ENCODE measurements at places on chromosomes 2 and 18. TPM values are rescaled to one million over a fixed set of nuclear protein-coding genes. Genes with fewer than 3 reads are reported as not detected.

Gene TANC1
- total RNA-seq = 7.5 TPM

Gene DNAH7
- total RNA-seq = 0.29 TPM

DNA sequence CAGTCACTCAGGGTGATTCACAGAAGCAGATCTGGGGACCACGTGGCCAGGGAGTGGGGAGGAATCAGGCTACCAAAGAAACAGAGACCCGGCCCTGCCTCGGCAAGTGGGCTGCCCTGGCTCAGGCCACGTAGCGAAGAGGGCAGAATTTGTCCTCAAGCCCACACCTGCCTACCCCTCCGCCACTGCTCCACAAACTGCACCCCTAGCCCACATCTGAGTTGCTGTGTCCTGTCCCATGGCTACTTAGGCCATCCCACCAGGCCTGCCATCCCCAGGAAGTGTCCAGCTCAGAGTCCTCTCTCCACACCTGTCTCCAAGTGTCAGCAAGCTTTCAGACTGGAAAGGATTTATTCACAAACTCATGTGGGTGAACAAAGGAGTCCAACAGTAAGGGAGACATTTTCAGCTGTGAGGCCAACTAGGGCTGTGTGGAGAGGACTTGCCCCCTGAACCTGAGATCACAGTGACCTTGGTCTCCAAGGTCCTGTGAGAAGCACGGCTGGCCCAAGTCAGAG lies 31.7 kb upstream of the ASPRV1 start:
- H3K4me3 ChIP-seq = no peak overlapping the region
- DNase-seq = no peak
- no peaks in the 10 kb centered on the region for H3K27me3 ChIP-seq
- no peaks in the 10 kb centered on the region for H3K4me1 ChIP-seq

Gene DES
- total RNA-seq = 12,653 TPM

DNA sequence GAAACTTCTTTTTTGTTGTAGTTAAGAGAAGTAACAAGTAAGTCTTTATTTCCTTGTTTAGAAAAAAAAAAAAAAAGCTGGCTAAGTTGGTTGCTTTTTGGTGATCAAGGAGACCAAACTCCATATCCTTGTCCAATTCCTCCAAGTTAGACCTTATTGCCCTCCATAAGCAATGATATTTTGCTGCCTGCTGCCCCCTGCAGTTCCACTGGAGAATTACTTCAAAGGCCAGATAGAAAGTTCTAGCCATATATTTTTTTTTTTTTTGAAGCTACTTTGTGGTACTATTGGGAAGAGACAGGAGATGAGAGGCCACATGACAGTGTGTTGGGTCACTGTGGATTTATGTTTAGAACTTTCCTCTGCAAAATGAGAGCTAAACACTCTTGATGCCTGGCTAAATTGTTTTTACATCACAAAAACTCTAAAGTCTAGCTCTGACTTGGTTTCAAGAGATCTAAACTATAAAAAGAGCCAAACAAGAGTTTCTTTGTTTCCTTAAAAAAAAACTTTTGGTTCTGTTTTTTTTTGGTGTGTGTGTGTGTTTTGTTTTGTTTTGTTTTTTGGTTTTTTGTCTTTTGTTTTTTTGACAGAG lies 80.7 kb upstream of the RASGRP3 start:
- no peaks in the 10 kb centered on the region for H3K27me3 ChIP-seq
- no peak overlapping the region for H3K4me3 ChIP-seq
- H3K36me3 ChIP-seq = no peaks in the 10 kb centered on the region
- H3K4me1 ChIP-seq = no peaks in the 10 kb centered on the region
- DNase-seq = peak; percentile 29
